ENCODE measurements at places on chromosomes 2 and 18.
A peak's percentile ranks its signal among the peaks of the same experiment; 100 is the strongest.

GRCh38 chr2:23497063-23497462 is 112.1 kb downstream of the KLHL29 start:
- peak; percentile 64 for DNase-seq

DNA sequence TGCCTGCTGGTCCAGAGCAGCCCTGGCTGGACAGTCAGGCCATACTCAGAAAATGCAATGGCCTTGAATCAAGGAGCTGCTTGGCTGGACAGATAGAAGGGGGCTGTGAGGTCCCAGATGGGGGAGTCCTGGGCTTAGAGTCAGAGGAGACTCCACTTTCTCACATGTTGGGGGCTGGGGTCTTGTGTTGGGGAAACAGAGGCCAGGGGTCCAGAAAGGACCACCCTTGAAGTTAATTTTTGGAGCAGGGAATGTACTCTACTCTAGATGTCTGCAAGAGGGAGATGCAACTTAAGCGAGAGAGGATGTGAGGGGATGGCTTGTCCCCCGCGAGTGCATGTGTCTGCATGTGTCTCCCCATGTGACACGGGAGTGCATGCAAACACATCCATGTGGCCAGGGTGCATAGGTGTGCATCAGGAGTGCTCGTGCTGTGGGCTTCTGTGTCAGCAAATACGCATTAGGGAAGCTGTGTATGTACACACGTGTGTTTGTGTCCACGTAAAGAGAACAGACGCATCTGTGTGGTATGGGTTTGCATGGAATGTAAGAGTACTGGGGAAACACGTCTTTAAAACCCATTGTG is 303.2 kb downstream of the MYCN start:
- no peak for DNase-seq

DNA sequence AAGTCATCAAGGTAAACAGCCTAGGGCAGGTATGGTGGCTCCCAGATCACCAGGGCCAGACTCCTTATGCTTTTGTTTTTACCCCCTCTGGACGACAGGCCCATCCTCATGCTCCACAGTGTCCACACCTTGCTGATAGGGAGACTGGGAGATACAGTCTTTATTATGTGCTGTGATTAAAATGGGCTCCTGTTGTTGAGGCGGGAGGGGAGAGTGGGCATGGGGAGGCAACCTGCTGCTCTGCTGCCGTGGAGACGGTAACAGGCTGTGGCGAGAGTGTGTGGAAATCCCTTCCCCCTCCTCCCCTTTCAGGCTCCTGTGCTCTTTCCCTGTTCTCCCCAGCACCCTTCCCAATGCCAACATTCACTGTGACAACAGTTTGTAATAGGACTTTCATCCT is 38.2 kb upstream of the PNO1 start:
- no peak for DNase-seq

DNA sequence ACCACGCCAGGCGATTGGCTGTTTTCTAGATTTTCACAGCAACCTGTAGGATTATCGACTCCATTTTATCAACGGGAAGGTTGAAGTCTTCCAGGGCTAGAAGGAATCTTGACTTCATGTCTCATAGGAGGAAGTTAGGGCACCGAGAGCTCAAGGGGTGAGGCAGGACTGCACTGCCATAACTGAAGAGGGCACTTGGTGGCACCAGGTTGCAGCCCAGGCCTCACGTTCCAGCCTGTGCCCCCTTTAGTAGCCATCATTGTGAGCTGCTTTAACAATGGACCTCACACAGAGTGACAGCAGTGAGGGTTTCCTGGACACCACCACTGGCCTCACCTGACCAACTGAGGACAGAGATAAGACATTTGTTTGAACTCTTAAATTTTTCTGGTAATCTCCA is 22.9 kb upstream of the RPL37A start:
- no peak for DNase-seq

DNA sequence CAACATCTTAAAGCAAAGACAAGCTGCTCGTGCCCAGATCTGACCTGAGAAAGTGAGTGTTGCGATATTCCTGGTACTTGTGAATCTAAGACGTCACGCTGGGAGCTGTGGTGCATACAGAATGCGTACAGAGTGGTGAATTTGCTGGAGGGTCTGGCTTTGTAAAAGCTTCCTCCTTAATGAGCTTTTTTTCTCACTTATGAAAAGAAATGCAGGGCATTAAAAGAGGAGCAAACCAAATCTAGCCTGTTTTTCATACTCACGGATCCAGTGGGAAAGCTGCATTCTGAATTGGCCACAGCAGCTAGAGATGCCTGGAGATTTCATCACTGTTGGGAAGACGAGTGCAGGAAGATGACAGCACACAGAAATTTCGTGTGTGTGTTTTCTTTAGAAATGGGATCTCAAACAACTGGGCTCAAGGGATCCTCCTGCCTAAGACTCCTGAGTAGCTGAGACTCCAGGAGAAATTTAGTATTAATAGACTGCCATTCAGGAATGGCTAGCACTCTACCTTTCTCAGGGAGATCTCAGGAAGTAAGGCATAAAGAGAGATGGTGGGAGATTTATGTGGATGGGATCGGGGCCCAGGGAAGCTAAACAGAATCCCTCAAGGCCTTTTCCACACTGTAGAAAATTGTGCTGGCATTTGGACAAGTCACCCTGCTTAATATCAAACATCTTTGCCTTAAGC is 181.3 kb downstream of the ALPK2 start:
- DNase-seq: no peak

GRCh38 chr2:105609746-105610402 is 134.8 kb upstream of the NCK2 start:
- DNase-seq: no peak

GRCh38 chr2:156088587-156088986 is 243.9 kb downstream of the NR4A2 start:
- peak; percentile 80 for DNase-seq

DNA sequence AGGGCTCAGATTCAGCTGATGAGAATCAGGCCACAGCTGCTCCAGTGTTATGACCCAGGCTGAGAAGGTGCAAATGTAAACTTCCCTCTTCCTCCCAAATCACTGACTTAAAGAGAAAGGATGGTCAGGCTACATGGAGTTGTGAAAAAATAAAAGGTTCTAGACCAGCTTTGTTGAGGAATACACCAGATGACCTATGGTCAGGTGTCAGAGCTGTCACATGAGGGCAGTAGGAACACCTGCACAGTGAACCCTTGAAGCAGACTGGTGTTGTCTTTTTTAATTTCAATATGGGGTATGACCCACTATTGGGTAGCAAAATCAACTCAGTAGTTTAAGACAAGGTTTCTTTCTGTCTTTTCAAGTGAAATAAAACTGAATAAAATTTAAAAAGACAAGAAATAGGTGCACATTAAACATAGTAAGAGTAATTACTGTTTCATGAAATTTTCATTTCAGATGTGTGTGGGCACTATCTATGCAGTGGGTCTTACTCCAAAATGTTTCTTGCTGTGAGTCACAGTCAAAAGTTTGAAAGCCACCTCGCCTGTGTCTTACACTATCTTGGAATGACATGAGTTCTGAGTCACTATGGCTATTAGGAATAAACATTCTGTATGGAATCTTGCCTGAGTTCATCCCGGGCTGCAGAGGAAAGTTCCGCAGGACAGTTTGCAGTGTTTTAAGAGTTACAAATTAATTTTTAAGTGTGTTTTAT is 83.6 kb downstream of the ACVR1 start:
- peak; percentile 28 for DNase-seq

DNA sequence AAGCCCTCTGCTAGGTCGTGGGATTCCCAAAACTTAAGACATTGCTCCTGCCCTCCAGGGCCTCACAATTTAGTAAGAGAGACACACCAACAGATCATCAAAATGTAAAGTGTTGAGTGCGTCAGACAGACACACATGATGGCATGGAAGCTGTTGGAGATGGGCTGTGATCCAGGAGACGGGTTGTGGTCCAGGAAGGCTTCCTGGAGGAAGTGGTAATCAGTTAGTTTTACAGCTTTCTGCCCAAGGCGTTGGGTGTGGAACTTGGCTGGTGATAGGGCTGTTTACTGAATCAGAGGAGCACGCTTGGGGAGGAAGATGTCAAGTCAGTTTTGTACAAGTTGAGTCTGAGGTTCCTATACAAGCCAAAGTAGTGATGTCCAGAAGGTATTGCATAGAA is 24.0 kb upstream of the GLI2 start:
- DNase-seq: no peak

DNA sequence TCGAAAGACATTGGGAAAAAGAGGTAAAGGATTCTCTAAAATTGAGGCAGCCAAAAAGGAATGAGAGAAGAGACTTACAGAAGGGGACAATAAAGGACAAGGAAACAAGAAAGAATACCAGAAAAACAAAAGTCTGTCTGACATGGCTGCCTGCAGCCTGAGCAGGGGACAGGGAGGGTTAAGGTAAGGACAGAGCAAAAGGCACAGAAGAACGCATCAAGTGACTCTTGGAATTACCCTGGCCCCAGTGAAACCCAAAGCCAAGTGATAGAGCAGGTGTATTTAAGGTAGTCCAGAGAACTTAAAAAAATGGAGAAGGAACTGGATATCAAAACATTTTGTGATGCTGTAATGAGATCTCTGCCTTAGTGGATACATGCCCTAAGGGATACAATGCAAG is 47.1 kb upstream of the XIRP2 start:
- no peak for DNase-seq

- peak; percentile 79 for DNase-seq
Measured at GRCh38 chr18:28657961-28658360, 481.0 kb upstream of the CDH2 start.

- DNase-seq: no peak
Measured at GRCh38 chr18:57798713-57799373, 4.3 kb downstream of the ATP8B1 start.

DNA sequence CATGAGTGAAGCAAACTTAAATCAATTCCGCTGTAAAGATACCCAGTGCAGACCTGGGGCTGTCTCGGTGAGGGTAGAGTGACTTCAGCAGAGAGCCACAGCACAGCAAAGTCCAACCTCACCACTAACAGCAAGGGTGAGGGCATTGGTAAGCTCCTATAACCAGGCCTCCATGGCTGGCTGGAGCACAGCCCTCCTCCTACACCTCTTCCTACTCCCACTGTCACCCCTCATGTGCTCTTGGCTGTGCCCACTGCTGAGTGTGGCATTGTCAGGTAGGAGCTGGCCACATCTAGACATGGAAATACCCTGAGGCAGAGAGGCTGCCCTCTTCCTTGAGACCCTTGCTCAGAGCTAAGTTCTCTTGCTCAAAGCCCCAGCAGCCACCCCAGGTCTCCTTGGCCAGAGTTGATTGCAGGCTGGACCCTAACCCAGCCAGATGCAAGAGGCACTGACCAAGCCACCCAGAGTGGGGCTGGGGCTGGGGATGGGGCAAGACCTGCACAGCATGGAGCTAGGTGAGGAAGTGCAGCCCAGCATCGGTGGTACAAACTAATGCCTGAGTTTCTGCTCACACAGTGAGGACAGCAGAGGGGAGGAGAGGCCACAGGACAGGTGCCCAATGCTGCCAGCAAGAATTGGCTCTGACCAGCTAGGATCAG is 77.6 kb upstream of the RAB6C start:
- no peak for DNase-seq

Measured in epithelial cell of esophagus (primary cell).